ENCODE measurements at places on chromosomes 5 and 9. TPM values are rescaled to one million over a fixed set of nuclear protein-coding genes. Genes with fewer than 3 reads are reported as not detected.

RNF224 gene
- total RNA-seq = not detected

GRXCR2 gene
- total RNA-seq = not detected

DNA sequence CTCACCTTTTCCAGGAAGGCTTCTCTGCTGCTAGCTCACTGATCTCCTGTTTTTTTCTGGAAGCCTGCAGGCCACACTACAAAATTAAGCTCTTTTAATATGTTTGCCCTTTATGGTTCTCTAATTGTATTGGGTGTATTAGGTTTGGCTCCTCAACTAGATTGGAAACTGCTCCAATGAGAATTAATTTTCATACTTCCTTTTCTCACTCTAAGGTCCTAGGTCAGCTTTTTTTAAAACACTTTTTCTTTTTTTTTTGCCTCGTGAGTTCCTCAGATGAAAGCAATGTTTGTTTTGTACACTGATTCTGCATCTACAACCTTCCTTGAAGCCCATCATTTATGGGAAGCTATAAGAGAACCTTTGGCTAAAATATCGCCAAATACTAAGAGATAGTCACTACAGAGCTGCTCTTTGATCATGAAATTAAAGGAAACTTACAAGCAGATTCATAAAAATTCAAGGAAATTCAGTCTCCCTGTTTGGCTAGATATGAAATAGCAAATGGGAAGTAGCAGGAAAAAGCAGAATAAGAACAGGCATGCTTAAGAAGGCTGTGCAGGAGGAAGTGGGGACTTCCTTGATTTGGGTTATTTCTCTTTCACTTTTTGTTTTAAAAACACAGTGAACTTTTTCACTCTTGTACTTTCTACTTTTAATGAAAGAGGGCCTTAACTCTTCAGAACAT lies 55.2 kb upstream of the FYB1 start:
- DNase-seq = peak; percentile 46

- no peak for DNase-seq
These were observed 40.6 kb upstream of the N4BP3 start for GRCh38 chr5:178072749-178073148.

DNA sequence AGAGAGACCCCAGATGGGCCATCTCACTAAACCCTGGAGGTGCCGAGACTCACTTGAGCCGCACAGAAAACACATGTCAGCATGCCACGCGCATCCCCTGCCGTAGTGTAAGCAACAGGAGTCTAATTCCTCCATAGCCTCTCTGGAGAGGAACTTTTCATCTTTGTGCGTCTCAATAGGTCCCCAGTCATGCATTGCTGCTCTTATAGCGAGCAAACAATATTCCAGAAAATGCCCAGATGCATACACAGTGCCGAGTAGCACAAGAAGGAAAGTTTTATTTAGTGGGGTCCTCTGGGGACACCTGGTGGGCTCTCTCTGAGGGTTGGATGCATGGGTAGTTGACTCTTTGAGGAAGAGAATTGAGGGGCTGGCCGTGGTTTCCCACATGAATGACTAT lies 97.9 kb upstream of the DAP start:
- no peak for DNase-seq

- no peak for DNase-seq
These were observed 15.2 kb upstream of the HMHB1 start for GRCh38 chr5:143796753-143797152.

DNA sequence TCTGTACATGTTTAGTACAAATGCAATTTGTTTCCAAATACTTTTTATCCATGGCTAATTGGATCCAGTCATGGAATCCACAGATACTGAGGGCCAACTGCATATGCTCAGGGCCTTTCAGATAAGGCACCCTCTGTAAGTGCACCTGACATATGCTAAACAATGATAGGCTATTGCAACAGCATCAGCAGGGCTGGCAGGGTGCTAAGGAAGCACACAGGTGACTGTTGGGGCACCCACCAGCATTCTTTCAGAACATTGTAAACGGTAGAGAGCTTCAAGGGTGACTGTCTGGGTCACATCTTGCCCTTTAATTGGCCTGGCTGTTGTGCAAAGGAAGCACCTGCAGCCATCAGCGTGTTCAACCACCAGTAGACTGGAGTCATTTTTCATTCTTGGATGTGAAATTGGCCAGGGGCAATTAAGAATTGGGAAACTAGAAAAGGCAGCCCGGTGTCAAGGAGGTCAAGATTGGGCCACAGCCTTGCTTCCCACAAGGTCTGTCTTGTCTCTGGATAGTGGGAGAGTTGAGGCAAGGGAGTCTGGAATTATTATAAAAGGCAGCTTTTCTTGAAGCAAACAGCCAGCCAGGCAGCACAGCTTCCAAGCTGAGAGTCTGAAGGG lies 129.3 kb upstream of the RAI14 start:
- no peak for DNase-seq

Data from CD4-positive, alpha-beta memory T cell (primary cell).